Stimulated activated CD8-positive, alpha-beta memory T cell treated with anti-CD3 and anti-CD28 coated beads, Interleukin-7, amount 100 ng/mL, for 1 hour (primary cell): ENCODE measurements at places on chromosomes 2 and 18.

DNA sequence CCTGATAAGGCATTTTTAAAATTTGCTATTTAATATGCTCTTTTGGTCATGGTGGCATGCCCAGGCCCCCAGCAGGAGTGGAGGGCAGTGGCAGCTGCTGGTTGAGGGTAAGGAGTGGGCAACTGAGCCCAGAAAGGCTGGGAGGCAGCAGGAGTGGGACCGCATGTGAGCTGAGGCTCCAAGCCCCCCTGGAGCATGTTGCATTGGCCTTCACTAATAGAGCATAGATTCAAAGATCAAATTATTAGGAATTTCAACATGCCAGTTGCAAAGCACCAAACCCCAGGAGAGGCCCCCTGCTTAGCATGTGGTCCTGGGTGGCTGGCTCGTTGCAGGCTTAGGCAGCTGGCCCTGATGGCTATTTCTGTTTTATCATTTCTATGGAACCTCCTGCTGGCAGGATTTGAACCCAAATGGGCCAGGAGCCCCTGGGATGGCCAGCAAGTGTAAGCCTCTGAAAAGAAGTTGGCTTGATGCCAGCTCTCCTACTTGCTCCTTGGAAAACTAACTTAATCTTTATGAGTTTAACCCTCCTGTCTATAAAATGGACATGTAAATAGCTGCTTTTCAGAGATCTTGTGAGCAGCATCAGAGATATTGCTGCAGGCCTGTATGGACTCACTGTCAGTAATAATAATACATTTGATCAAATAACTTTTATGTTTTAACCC, 42.1 kb upstream of the TMEM131 start:
- no peak for DNase-seq

DNA sequence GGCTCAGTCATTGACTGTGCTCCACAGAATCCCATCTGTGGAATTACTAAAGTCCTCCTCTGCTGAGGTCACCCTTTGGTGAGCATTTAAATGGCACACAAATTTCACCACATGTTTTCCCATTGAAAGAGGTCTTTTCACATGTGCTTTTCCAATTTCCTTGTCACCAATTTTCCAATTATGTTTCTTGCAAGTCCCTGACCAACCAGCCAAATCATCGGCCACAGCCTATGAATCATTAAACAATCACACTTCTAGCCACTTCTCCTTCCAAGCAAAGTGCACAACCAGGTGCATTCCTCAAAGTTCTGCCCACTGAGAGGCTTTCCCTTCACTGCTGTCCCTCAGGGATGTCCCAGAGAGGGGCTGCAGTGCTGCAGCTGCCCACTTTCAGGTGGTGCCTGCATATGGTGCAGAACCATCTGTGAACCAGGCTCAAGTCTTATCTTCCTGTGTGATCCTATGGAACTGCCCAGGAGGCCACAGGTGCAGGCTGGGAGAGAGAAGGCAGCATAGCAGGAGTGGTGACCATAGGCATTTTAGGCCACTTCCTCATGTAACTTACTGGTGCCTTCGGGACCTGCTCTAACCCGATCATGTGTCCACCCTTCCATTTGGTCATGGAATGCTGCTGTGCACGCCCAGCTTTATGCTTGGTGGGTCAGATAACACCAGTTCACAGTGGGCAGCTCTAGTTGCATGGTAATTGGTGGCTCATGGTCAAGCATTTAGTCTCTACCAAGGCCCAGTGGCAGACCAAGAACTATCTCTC, 153.0 kb downstream of the SEPTIN10 start:
- no peak for DNase-seq

DNA sequence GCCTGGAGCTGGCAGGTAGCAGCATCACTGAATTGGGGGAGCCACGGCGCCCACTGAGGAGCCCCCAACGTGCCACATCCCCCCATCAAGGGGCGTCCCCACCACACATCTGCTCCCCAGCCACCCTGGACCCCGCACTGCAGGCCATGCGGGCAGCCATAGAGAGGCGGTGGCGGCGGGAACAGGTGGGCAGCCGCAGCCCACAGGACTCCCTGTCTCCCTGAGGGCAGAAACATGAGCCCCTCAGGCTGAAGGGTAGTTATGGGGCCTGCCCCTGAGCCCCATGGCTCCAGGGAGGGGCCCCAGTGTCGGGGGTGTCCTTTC, 26.6 kb downstream of the CROCC2 start:
- DNase-seq = no peak

DNA sequence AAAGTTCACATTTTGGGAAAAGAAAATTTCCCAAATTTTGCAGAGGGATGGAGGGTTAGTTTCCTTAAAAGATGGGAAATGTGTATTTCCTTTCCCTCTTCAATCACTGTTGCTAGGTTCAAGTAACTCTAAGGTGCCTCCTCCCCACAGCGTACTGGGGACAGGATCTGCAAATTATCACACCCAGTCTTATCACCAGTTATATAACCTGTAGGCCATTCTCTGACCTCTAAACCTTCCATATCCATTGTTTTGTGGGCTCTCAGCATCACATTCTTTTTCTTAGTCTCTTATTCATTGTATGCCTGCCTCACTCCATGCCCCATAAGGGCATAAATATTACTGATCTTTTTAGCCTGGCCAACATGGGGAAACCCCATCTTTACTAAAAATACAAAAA, 3.6 kb upstream of the MTHFD2 start:
- no peak for DNase-seq

DNA sequence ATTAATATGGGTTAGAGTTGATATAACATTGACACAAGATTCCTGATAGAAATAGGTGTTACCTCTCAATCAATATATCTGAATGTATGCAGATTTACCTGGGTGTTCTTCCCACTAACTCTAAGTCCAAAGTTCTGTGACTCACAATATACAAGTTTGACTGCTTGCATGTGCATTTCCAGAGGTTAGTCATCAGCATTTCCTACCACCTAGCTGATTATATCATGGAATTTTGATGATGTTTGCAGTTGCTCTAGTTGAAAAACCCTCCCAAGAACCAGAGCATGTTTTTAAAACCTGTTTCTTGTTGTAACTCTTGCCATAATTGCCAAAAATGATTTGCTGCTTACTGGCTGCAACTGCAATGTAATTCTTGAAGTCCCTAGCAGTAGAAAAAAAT, 15.0 kb upstream of the DSG1 start:
- DNase-seq = no peak

- no peak for DNase-seq
These were observed 143.7 kb downstream of the MYO5B start for GRCh38 chr18:50051288-50051687.

DNA sequence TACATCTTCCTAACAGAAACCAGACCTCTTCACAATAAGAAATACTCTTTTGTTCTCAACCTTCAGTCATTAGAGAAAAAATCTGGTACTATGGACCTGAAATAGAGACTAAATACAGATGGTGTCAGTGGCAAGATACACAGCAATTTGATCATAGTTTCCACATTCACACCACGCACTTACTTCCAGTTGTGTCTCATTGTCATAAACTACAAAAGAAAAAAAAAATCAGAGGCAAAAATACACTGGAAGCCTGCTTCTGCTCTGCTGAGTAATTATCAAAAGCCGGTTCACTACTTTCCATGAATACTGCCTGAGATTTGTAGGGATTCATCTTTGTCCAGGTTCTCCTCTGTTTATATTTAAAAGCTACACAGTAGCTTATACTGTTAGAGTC, 182.6 kb downstream of the PID1 start:
- DNase-seq = no peak

DNA sequence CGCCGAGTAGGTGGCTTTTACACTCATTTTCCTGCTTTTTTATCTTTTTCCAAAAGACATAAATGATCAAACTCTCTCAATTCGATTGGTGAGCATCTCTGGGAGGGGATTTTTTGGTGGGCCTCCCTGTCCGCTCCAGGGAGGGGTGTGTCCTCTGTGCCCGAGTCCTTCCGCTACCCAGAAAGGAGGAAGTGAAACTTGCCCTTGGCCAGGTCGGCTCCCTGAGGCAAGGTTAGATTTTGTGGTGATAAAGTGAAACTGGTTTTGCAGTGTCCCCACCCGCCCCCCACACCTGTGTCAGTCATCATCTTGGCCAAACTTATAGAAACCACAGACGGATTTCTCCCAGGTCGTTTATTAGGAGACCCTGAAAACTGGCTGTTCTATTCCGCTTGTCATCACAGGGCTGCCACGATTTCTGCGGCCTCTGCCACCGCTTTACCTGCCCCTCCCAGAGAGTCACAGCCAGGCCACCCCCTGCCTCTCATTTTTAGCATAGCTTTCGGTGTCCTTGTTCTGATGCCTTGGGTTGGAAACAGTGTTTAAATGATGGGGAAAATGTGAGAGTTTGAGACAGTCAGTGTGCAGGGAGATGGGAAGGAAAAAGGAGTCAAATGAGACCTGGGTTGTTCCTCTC, 93.6 kb downstream of the SH3BP4 start:
- DNase-seq = no peak

DNA sequence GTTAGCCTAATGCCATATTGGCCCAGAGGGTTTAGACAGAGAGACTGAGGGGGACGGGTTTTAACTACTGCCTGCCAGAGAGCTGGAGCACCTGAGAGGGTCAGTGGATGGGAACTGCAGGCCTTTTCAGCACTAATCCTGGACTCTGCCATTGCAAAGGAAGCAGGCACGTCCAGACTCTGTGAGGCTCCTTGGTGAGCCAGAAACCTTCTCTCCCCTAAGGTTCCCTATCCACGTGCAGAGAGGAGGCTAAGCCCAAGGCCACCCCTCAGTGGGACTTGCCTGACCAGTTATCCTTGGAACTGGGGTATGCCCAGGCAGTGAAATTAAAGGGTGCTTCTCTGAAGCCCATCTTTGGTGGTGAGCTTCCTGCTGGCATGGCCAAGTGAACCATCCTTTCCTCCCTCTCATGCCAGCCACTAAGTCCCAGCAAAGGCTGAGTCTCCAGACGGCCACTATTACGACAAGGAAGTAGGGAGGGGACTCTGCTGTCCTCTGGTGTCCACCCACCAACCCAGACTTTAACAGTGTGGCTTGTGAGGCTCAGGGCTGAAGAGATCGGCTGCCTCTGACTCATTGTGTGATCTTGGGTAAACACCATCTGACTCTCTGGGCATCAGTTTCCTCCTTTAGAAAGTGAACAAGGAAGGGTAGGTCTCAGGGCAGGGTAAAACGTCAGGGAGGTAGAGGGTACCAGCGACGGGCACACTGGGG, 3.9 kb upstream of the MLPH start:
- no peak for DNase-seq

GRCh38 chr2:233981574-233982420, 64.6 kb downstream of the TRPM8 start:
- no peak for DNase-seq

DNA sequence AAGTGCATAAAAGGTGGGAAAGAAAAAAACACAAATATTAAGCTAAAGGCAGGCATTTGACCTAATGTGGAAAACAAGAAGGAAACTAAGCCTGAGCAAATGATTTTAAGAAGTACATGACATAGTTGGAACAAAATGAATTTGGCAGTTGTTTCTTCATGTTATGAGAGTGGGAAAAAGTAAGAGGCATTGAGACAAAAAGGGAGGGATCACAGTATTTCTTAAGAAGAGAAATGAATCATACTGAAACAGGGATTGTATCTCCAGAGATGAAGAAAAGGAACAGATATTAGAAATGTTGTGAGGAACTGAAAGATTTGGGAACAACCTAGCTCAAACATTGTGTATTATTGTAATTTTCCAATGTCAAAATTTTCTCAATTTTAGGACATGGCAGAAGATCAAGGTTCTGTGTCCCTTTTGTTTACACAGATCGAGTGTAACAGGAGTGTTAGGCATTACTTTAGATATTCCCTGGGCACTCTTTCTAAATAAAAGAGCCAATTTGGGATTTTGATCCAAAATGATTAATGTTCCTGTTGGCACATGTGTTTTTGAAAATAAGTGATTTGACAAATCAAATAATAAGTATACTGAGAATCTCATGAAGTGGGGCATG, 98.6 kb downstream of the CALCRL start:
- DNase-seq = no peak

- DNase-seq = no peak
These were observed 59.8 kb upstream of the LYPD6B start for GRCh38 chr2:148978706-148979105.

DNA sequence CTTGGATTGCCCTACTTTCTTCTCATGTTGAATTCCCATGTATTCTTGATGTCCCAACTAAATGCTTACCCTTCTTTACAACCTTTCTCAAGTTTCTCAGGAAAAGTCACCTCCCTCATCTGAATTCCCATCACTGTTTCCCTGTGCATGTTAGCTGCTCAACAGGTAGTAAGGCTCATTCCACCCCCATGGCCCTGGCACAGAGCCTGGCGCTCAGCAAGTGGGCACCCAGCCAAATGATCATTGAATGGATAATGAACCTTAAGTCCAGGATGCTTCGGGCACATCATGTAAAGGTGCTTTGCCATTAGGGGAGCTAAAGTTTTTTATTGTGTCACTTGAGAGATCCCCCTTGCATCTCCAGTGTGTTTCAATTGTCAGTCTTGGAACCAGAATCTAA, 124.0 kb downstream of the PKP4 start:
- DNase-seq = no peak

DNA sequence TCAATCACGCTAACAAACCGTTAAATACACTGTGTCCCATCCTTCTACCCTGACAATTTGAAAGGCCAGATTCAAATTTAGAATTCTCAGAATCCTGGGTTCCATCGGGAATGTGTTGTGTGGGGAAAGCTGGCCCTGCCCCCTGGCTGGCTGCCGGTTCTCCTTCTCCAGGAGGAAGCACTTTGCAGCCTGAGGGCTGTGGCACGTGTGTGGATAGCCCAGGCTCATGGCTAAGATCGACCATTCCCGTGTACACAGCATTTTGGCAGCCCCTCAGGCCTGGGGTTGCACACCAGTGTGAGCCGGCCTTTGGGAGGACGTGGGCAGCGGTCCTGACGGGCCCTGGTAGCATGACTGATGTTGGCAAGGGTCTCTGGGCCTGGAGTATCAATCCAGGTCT, 51.0 kb upstream of the ROCK2 start:
- no peak for DNase-seq

GRCh38 chr2:230660294-230661060, 52.2 kb upstream of the CAB39 start:
- no peak for DNase-seq

- no peak for DNase-seq
These were observed 446 bp upstream of the RHBDD1 start for GRCh38 chr2:226835420-226835795.

GRCh38 chr2:145422576-145422975, 902.7 kb upstream of the ZEB2 start:
- no peak for DNase-seq

- no peak for DNase-seq
These were observed 291.2 kb upstream of the DDX18 start for GRCh38 chr2:117523267-117523666.

- no peak for DNase-seq
These were observed 820 bp upstream of the SH3BP4 start for GRCh38 chr2:234950730-234951663.

GRCh38 chr2:5701266-5701665, 9.1 kb downstream of the SOX11 start:
- DNase-seq = no peak

- no peak for DNase-seq
These were observed 423.6 kb downstream of the ZNF521 start for GRCh38 chr18:24928301-24928878.

DNA sequence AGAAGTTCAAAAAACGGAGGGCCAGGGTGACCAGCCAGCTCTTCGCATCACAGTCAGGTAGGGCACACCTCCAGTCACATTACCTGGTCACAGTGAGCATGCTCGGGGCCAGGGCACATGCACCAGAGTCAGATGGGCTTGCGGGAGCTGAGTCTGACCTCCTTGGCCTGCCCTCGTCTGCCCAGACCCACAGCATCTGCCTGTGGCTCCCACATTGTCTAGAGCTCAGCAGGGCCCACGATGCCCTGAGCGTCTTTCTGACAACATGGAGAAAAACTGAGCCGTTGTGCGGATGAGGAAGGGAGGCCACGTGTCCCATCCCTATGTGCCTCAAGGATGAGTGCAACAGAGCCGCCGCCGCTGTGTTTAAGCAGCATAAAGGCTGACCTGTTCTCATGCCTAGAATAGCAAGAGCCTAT, 37.6 kb downstream of the CRACDL start:
- no peak for DNase-seq
